ENCODE measurements at places on chromosomes 4 and X. TPM values are rescaled to one million over a fixed set of nuclear protein-coding genes. Genes with fewer than 3 reads are reported as not detected.

Gene SPINK2
- not detected for total RNA-seq

Gene DCAF12L2
- not detected for total RNA-seq

Gene UBA6
- 125 TPM for total RNA-seq

Gene ALAS2
- not detected for total RNA-seq

Gene SRPX2
- total RNA-seq, result 4.1 TPM

Gene DACH2
- not detected for total RNA-seq

Gene GPR119
- total RNA-seq, result not detected

Gene ITIH6
- total RNA-seq, result not detected

Gene PABPC5
- not detected for total RNA-seq

Gene ZNF630
- total RNA-seq, result 1.1 TPM

Gene TCEAL6
- not detected for total RNA-seq

Gene IL2RG
- total RNA-seq, result not detected

Gene CFP
- not detected for total RNA-seq

Gene TEX13B
- not detected for total RNA-seq

Gene STAP1
- not detected for total RNA-seq

Gene ARR3
- total RNA-seq, result not detected

Gene MAP9
- total RNA-seq, result 9.8 TPM

Gene MAGEB2
- not detected for total RNA-seq

Gene OTC
- total RNA-seq, result not detected

Gene MORF4L2
- 284 TPM for total RNA-seq

Gene PLXNB3
- 5.2 TPM for total RNA-seq

Gene NRK
- 0.23 TPM for total RNA-seq

Gene C1QTNF7
- total RNA-seq, result not detected

Gene ARSD
- 11.9 TPM for total RNA-seq

Gene BEND4
- total RNA-seq, result not detected

Gene IL21
- not detected for total RNA-seq

Gene MAGEA12
- not detected for total RNA-seq

Gene TASL
- not detected for total RNA-seq

Gene TMEM47
- total RNA-seq, result 5.8 TPM

Gene GABRA4
- total RNA-seq, result not detected

Gene FDCSP
- not detected for total RNA-seq

Gene CAPN6
- total RNA-seq, result not detected

Gene SOWAHB
- total RNA-seq, result 0.39 TPM

Gene DCAF12L1
- total RNA-seq, result not detected

Gene ADAMTS3
- total RNA-seq, result 0.08 TPM

Gene ABCB7
- total RNA-seq, result 37.8 TPM

Gene GPR143
- 0.08 TPM for total RNA-seq

Gene ERAS
- total RNA-seq, result not detected

Gene CFAP299
- total RNA-seq, result not detected

Gene MAGEC2
- total RNA-seq, result not detected

Gene GLUD2
- total RNA-seq, result 0.23 TPM

Gene CRMP1
- not detected for total RNA-seq

Gene TXLNG
- total RNA-seq, result 13.7 TPM

Gene CLIC2
- not detected for total RNA-seq

Gene CCNG2
- 17.2 TPM for total RNA-seq

Gene GYG2
- total RNA-seq, result not detected
